ENCODE measurements at places on chromosomes 6 and 20.

DNA sequence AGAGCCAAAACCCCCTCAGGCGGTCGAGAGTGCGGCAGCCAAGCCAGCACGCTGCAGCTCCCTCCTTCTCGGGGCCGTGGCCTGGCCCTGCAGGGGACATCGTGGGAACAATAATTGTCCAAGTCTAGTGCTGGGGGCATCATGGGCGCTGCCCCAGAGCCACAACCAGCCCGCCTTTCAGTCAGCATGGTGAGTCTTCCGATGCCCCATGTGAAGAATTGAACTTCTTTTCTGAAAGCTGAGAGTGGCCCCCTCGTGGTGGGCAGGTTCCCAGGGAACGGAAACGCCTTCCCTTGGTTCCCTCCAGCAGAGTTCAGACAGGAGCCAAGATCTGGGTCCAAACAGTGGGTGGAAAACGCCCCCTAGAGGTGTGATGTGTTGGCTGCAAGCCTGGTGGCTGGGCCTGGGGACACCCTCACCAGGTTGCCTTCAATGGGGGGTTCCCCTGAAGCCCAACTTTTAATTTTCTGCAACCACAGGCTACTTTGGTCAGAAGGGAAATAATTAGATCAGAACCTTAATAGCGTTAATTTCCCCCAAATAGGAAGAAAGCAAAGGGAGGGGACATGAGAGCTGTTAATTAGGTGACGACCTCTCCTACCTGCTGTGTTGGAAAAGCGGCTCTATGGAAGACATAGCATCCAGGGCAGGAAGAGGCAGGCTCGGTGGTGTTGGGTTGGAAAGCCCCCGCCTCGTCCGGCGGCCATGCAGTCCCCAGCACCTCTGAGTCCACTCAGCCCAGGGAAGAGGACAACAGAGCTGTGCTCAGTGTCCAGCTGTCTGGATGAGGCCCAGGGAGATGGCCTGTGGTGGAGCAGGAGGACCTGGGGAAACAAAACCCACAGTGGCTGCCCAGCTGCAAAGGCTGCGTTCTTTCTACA is 4.7 kb upstream of the MRGBP start:
- DNase-seq: peak; percentile 96

GRCh38 chr20:47809161-47809960 is 24.1 kb upstream of the SULF2 start:
- DNase-seq: peak; percentile 99

DNA sequence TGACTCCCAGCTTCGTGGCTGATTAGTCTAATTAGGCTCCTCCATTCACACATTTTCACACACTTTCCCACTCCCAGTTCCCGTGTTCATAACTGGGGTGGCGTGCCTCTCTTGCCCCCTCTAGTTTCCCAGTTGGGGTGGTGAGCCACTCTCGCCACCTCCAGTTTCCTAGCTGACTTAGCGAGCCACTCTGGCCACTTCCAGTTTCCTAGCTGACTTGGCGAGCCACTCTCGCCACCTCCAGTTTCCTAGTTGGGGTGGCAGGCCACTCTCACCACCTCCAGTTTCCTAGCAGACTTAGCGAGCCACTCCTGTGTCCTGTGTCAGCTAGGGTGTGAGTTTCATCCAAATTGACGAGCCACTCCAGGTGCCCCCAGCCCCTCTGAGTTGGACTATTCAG is 7.4 kb upstream of the GMPR start:
- no peak for DNase-seq

DNA sequence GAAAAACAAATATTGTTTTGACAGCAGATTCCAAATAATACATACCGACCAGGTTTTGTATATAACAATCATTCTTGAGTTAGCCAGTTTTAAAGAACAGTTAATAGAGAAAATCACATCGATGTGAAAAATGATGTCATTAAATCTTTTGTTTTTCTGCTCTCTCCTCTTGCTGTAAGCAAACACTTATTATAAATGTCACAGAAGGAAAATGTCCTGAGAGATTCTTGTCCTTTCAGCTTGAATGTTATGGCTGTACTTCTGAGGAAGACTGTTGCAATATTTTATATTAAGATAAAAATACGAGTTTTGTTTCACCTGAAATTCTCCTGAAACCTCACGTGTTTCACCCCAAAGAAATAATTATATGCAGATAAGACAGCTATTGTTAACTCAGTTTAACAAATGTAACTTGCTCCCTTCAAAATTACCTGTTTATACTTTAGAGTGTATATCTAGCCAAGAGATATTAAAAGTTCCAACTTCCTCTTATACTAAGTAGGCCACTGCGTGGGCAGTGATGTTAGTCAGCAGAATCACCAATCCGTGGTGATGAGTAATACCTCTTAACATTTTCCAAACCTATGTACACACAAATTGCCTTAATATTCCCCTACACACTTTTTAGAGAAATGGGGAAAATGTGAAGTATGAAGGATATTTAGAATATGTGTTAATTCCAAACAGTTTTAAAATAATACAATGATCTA is 1111.4 kb upstream of the CITED2 start:
- DNase-seq: peak; percentile 86

DNA sequence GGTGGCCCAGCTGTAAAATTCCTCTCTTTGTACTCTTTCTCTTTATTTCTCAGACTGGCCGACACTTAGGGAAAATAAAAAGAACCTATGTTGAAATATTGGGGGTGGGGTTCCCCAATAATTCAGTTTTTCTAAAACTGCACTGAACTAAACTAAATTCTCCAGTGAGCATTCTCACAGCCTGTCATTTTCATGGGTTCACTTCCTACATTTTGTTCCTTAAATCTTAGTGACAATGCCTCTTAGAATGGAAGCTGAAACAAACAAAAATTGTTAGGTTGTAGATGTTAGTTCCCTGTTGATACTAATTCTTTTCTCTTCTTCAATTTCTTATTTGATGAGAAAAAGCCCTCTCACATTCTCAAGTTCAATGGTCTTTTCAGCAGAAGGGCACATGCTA is 35.8 kb upstream of the IFNGR1 start:
- no peak for DNase-seq

DNA sequence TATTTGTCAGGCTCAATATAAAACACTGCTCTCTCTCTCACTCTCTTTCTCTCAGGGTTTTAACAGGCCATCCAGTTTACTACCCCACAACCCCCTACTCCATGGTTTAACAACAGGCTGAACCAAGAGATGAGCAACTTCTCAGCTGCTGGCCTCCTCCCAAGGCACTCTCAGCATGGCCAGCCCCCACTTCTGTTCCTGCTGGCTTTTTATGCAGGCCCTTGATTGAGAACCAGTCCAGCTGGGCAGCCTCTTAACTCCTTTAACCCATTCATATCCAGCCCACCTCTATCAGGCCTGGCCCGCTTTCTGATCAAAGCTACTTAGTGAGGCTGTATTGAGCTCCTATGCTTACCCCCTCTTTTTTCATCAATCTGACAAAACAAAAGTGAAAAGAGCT is 346.8 kb upstream of the POU3F2 start:
- no peak for DNase-seq

GRCh38 chr20:49674383-49675352 is 39.0 kb downstream of the B4GALT5 start:
- DNase-seq: peak; percentile 98

- no peak for DNase-seq
These were observed 658.0 kb upstream of the NOX3 start for GRCh38 chr6:156113631-156114030.

DNA sequence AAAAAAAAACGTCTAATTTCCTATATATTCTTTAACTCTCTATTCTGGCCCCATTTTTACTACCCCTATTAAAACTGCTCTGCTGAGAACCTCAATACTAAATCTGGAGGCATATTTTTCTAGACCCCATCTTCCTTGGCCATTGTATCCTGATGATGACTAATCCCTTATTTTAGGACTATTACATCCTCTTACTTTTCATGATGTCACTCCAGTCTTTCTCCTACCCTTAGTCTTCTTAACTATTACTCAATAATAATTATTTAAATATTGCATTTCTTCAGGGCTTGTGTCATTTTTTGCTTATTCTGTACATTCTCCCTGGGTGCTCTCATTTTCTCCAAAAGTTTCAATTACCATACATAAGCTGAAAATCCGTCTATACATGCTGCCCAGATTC is 6.4 kb downstream of the FBXO30 start:
- DNase-seq: no peak

GRCh38 chr6:20403766-20404640 is 2.3 kb downstream of the E2F3 start:
- DNase-seq: peak; percentile 64

DNA sequence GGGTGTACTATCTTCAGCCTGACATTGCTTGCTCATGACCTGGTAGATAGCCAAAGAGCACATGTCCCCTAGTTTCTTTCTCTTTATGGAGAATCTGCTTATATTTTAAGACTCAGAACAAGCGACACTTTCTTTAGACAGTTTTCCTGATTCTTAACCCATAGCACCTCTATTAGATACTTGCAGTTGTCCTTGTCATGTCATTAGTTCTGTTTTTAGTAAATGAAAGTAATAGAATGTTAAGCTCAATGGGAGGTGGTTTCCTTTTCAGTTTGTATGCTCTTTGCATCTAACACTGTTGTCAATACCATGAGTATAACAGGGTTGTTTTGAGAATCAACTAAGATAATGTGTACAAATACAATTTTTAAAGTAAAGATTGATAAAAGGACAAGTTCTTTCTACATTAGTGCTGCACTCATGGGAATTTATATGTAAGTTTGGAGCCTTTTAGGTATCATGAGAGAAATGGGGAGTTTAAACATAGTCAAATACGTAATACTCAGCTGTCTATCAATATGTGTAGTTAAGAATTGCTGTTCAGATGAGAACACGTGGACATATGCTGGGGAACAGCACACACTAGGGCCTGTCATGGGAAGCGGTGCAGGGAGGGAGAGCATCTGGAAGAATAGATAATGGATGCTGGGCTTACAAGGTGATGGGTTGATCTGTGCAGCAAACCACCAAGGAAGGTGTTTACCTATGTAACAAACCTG is 124.3 kb downstream of the GRM1 start:
- DNase-seq: no peak

All from PC-3 (cell line).